Effector CD8-positive, alpha-beta T cell (primary cell): ENCODE measurements at places on chromosomes 3 and 15.

GRCh38 chr15:41354371-41354770 lies 21.7 kb downstream of the NUSAP1 start:
- no peak for DNase-seq

- no peak for DNase-seq
These were observed 33.5 kb downstream of the MYL3 start for GRCh38 chr3:46829699-46830208.

DNA sequence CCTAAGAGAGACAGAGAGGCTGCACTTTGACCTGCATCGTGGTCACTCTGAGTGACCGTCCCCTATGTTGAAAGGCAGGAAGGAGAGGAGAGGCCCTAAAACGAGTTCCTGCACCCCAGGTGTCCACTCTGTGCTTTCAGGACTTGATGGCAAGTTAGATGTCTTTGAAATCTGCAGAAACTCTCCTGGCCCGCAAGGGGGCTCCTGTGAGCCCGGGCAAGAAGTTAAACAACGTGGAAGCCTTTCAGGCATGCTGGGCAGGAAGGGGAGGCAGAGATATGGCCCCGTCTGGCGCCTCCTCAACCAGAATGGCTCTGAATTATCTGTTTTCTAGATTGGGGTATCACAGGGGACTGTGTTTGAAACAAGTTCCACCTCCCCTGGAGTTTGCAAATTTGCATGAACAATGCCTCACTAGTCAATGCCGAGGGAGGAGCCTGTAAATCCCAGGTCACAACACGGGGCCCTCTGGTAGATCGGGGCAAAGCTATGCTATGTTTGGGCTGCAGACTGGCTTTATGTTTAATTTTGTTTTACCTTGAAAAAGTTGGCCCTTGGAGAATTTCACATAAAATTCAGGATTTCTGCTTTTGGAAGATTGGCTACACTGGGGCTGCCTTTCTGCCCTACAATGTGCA lies 9.8 kb downstream of the CTXND1 start:
- no peak for DNase-seq

DNA sequence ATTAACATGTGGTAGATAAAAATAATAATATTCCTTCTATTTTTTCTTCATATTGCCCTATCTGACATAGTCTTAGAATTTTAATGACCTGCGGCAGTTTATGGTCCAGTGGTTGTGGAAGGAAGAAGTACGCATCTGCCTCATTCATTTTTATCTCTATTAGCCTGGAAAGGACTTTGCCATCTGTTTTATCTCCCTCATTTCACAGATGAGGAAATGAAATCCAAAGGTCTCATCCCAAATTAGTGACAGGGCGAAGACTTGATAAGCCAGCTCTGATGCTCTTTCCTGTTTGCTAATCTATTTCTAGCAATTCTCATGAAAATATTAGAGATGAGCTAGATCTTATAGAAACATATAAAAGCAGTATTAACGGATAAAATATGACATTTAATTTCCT lies 113.3 kb downstream of the KLHL25 start:
- DNase-seq = no peak

DNA sequence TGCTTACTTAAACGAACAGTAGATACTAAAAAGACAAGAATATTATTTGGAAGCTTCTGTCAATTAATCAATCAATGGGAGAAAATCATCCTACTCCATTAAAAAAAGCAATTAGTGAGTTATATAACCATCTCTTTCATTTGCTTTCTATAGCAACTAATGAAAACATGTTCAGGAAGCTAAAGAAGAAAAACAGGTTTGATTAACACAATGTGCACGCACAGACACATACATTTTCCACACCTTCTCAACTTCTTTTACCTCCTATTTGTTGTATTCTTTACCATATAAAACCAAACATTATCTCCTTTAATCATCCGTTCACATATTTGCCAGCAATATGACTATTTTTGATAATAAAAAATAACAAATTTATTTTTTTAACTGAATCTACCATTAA lies 111.3 kb downstream of the GBE1 start:
- DNase-seq = no peak

- no peak for DNase-seq
These were observed 66.4 kb upstream of the TJP1 start for GRCh38 chr15:29888646-29889045.

DNA sequence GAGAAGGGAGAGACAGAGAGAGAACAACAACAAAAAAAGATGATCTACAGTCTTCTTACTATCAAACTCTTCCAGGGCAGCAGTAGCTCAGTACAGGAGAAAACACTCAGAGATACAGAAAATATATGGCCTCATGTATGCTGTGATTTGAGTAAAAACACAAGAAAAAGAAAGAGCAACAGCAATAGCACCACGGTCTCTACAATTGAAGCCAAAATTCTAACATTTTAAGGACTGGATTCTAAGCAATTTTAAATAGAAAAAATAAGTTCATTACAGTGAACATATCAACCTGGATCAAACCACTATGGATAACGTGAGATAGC lies 43.5 kb upstream of the ALCAM start:
- no peak for DNase-seq

- DNase-seq = no peak
These were observed 98.9 kb downstream of the LINGO1 start for GRCh38 chr15:77533578-77534430.

GRCh38 chr15:69897471-69898237 lies 200.1 kb downstream of the TLE3 start:
- no peak for DNase-seq

- DNase-seq = no peak
These were observed 454.6 kb upstream of the ARPP21 start for GRCh38 chr3:35184775-35185174.

- DNase-seq = no peak
These were observed 3.6 kb downstream of the FOXP1 start for GRCh38 chr3:71579935-71580406.

- no peak for DNase-seq
These were observed 1.9 kb downstream of the CCDC12 start for GRCh38 chr3:46974421-46975171.

DNA sequence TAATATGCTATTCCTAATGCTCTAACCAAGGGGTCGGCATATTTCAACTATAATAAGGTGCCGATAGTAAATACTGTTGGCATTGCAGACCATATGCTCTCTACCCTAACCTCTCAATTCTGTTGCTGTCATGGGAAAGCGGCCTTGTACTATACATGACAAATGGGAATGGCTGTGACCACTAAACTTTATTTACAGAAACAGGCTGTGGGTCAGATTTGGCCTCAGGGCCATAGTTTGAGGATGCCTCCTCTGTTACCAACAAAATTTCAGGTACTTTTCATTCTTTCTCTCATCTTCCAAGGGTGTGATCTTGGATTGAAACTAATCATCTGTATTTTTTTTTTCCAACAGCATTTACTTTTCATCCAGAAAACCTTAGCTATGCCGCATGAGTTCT lies 242.0 kb downstream of the MAGI1 start:
- DNase-seq = no peak

- no peak for DNase-seq
These were observed 596.3 kb downstream of the ZIC1 start for GRCh38 chr3:148005456-148005855.

GRCh38 chr15:63065262-63066221 lies 23.0 kb downstream of the TPM1 start:
- no peak for DNase-seq

DNA sequence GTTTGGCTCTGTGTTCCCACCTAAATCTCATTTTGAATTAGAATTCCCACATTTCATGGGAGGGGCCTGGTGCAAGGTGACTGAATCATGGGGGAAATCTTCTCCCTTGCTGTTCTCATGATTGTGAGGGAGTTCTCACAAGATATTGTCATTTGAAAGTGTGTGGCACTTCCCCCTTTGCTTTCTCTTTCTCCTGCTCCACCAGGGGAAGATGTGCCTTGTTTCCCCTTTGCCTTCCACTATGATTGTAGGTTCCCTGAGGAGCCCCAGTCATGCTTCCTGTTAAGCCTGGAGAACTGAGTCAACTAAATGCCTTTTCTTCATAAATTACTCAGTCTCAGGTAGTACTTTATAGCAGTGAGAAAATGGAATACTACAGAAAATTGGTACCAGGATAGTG lies 157.2 kb upstream of the TPRG1 start:
- DNase-seq = no peak

GRCh38 chr3:196093317-196094111 lies 11.6 kb upstream of the TFRC start:
- no peak for DNase-seq

GRCh38 chr15:88431441-88431840 lies 35.7 kb downstream of the MRPL46 start:
- no peak for DNase-seq

GRCh38 chr15:85667491-85668424 lies 127.0 kb downstream of the KLHL25 start:
- DNase-seq = peak; percentile 17

GRCh38 chr3:133487920-133488540 lies 85.5 kb upstream of the CDV3 start:
- DNase-seq = peak; percentile 52

DNA sequence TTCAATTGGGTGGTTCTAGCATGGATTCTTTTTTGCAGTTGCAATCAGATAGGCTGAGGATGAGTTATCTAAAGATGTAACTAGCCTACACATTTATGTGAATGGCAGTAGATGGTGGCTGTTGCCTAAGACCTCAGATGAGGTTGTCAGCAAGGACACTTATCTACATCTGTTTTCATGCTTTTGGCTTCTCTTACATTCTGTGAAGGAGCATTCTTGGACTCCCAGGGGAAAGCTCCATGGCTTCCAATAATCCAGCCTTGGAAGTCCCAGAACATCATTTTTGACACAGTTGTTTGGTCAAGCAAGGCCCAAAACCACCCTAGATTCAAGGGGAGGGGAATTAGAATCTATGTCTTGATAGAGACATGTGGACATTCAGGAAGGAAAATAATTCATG lies 332.2 kb upstream of the RBMS3 start:
- DNase-seq = no peak

DNA sequence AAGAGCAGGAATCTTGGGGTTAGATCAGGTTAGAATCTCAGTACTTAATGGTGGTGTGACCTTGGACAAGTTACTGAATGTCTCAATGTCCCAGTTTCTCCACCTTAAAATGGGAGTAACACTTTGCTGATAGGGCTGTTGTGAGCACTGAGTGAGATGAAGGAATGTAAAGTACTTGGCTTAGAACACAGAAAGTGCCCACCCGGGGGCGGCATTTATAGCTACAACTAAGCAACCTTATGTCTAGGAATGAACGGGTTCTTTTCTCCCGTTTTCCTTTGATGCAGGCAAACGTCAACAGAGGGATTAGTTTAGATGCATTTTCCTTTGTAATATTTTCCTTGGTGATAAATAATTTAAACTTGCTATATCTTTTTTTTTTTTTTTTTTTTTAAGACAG lies 176.6 kb downstream of the USP13 start:
- DNase-seq = no peak

DNA sequence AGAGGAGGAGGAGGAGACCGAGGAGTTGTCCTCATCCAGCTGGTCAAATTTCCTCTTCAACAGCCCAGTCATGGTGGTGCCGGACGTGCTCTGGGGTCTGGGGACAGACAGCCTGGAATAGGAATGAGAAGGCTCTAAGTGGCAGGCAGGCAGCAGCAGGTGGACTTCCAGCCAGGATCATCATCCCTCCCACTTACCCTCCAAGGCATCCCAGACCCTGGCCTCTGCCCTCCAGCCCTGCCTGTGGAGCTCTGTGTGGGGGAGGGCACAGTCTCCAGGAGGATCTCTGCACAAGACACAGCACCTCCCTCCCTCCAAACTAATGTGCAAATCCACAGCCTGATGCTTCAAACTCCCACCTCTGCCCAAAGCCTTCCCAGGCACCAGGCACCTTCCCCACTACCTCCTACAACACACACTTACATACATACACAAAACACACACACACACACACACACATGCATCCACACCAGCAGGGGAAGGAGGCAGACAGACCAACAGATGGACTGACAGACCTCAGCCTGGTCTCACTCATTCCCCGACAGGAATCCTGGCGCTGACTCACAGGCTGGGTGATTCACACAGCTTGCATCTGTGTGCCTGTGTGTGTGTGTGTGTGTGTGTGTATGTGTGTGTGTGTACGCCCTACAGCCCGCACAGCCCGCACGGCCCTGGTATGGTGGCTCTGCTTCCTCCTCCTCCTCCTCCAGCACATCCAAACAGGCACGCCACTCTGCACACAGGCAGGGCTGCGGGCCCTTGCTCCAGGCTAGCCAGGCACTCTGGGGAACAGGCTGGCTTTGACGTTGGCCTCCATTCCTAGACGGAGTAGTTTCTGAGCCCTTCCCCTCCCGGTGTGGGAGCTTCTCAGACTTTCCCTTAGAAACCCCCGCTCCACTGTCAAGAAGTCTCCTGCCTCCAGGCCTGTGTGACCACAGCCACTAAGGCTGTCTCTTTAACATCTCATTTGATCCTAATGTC lies 6.5 kb downstream of the CSRNP1 start:
- DNase-seq = no peak

- DNase-seq = no peak
These were observed 92.7 kb upstream of the TMC3 start for GRCh38 chr15:81466741-81467140.

GRCh38 chr3:2579206-2579605 lies 480.5 kb downstream of the CNTN4 start:
- no peak for DNase-seq
